ENCODE measurements at places on chromosomes 11 and 22. TPM values are rescaled to one million over a fixed set of nuclear protein-coding genes. Genes with fewer than 3 reads are reported as not detected.

The TRIM48 gene
- total RNA-seq, result not detected

The CNTF gene
- 3.5 TPM for total RNA-seq

GRCh38 chr11:65560555-65561418 is 2.6 kb upstream of the LTBP3 start:
- peak overlapping the region; percentile 87 for H3K27ac ChIP-seq
- H3K27me3 ChIP-seq, result no peaks in the 10 kb centered on the region
- no peak for DNase-seq
- H3K4me1 ChIP-seq, result peaks cover 60% of the 10 kb centered on the region
- no peak overlapping the region for H3K4me3 ChIP-seq

DNA sequence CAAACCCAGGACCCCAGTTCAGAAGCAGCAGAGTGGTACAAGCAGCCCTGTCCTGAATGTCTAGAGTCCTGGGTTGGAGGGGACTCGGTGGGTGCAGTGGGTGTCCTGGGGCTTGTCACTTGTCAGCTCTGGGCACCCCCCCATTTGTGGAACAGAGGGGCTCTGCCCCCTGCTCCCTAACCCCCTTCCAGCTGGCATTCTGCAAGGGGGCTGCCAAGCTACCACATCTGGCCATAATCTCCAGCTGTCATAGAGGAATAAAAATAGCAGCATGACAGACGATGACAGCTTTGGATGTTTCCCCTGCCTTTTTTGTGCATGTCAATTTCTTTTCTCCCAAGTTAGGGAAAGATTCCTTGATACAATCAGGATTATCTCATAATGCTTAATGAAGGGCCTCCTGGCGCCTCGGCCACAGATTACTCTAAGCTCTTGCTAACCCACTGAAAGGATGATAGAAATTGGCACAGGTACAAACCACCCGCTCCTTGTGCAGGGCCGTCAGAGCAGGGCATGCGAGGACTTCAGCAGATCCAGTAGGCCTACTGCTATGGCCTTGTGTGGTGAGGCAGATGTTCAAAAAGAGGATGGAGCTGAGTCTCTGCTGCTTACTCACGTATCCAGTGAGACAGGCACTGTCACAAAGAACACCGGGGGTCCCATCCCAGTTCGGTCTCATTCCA is 83.0 kb downstream of the ISX start:
- no peak for DNase-seq
- H3K36me3 ChIP-seq, result no peaks in the 10 kb centered on the region
- H3K27me3 ChIP-seq, result peaks cover 26% of the 10 kb centered on the region
- H3K27ac ChIP-seq, result no peak overlapping the region
- H3K4me3 ChIP-seq, result no peak overlapping the region

GRCh38 chr11:64624883-64625481 is 34.0 kb downstream of the SLC22A12 start:
- H3K27ac ChIP-seq, result no peak overlapping the region
- H3K4me1 ChIP-seq, result peaks cover 7% of the 10 kb centered on the region
- no peak overlapping the region for H3K4me3 ChIP-seq
- peaks cover 2% of the 10 kb centered on the region for H3K27me3 ChIP-seq

- H3K27me3 ChIP-seq, result no peaks in the 10 kb centered on the region
- no peak overlapping the region for H3K27ac ChIP-seq
- H3K4me1 ChIP-seq, result peaks cover 43% of the 10 kb centered on the region
- DNase-seq, result no peak
Measured at GRCh38 chr11:95698676-95699557, 90.7 kb downstream of the FAM76B start.

DNA sequence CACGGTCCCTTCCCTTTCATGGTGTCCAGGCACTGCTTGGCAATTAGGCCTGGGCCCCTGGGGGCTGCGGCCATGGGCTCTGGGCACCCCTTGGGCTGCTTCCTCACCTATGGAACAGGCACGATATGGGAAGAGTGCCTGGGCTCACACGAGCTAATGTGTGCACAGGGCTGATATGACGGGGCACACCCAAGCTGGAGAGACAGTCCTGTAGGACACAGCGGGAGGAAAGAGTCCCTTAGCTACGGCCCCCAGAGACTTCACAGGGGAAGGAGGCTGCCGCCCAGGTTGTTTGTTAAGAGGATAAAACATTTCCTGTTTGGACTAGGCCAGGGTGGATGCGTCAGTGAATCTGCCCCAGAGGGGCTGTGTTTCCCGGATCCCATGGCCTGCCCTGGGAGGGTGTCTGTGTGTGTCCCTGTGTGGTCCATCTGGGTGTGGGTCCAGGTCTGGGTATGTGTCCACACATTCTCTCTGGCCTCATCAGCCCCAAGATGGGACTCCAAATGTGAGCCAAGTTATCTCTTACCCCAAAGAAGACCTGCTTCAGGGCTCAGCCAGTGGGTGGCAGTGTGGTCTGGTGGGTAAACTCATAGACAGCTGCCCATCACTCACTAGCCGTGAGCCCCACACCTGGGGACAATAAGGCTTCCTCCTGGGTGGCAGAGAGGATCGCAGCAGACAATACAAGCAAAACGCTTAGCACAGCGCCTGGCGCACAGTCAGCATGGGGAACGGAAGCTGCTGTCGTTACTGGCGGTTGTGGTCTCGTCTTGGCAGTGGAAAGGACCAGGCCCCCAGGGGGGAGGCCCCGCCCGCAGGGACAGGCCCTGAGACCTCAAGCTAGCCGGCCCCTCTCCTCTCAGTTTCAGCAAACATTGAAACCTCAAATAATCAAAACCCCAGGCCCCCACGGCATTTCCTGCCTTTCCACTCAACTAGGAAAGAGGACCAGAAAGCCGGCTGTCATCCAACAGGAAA is 3.2 kb upstream of the EMID1 start:
- H3K4me3 ChIP-seq, result no peak overlapping the region
- DNase-seq, result no peak
- peaks cover 18% of the 10 kb centered on the region for H3K4me1 ChIP-seq
- H3K27me3 ChIP-seq, result no peaks in the 10 kb centered on the region
- H3K27ac ChIP-seq, result peak overlapping the region; percentile 48
- no peaks in the 10 kb centered on the region for H3K36me3 ChIP-seq

GRCh38 chr22:40486962-40487602 is 116.7 kb downstream of the SGSM3 start:
- no peak overlapping the region for H3K4me3 ChIP-seq
- DNase-seq, result no peak
- peak overlapping the region; percentile 55 for H3K27ac ChIP-seq
- H3K36me3 ChIP-seq, result no peaks in the 10 kb centered on the region
- H3K4me1 ChIP-seq, result peaks cover 63% of the 10 kb centered on the region

- H3K4me3 ChIP-seq, result no peak overlapping the region
- H3K27ac ChIP-seq, result no peak overlapping the region
- no peaks in the 10 kb centered on the region for H3K27me3 ChIP-seq
- DNase-seq, result no peak
Measured at GRCh38 chr11:65016705-65017104, 2.7 kb downstream of the ARL2 start.

DNA sequence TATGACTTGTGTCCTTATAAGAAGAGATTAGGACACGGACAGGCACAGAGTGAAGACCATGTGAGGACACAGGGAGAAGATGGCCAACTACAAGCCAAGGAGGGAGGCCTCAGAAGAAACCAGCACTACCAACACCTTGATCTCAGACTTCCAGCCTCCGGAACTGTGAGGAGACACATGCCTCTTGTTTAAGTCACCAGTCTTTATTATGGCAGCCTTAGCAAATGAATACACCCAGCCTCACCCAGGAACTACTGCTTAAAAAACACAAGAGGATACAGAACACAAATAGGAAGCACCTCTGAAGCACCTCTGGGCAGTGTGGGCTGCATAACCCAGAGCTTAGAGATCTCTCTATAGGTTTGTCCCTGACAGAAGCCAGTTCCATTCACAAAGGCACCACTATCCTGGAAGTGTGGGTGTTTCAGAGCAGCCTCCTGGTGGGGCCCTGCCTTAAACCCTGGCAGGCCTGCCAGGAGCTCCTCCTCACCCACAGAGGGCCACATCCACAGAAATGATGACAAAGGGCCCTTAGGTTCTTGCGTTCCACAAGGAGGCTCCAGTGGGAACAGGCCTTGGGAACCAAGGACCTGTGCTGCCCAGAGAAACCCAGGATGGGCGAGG is 58.8 kb downstream of the CHRDL2 start:
- H3K27me3 ChIP-seq, result no peaks in the 10 kb centered on the region
- no peaks in the 10 kb centered on the region for H3K36me3 ChIP-seq
- no peak overlapping the region for H3K27ac ChIP-seq
- H3K4me1 ChIP-seq, result no peaks in the 10 kb centered on the region

- no peak overlapping the region for H3K27ac ChIP-seq
- H3K27me3 ChIP-seq, result no peaks in the 10 kb centered on the region
- DNase-seq, result no peak
- H3K4me3 ChIP-seq, result no peak overlapping the region
- H3K4me1 ChIP-seq, result peaks cover 8% of the 10 kb centered on the region
Measured at GRCh38 chr22:19664951-19665783, 49.1 kb upstream of the SEPTIN5 start.
